Stimulated activated CD4-positive, alpha-beta T cell treated with anti-CD3 and anti-CD28 coated beads, Interleukin-2, amount 100 ng/mL, for 24 hours (primary cell): ENCODE measurements at places on chromosomes 3 and 15.

DNA sequence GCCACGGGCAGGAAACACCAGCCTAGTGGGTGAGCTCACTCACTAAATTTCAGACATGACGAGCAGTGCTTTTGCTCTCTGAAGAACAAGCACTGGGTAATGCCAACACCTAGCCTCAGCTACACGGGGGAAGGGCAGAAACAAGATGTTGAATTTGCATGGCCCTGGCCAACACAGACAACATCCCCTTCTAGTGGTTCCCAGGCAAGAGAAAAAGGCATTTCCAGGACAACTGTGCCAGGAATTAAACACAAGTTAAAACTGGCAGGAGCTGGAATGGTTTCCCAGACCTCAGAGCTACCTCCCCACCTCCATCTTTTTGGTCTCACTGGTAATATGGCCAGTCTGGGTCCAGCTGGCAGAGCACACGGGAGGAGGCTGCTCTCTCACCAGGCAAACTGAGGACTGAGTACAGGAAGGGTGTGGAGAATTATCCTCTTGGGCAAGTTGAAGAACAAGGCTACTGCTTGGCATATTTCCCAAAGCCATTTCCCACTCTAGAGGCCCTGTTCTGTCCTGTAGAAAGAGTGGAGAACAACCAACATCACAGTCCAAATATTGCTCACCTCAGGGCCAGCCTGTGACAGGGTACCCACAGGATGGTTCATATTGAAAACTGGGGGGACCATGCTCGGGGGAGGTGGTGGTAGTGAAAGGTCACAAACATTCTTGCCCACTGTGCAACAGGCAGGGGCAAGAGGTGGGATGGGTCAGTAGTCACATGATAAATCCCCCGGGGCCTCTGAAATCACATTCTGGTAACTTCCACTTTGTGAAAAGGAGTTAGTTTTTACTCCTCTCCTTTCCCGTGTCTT is 26.5 kb downstream of the TSPAN3 start:
- no peak for DNase-seq

DNA sequence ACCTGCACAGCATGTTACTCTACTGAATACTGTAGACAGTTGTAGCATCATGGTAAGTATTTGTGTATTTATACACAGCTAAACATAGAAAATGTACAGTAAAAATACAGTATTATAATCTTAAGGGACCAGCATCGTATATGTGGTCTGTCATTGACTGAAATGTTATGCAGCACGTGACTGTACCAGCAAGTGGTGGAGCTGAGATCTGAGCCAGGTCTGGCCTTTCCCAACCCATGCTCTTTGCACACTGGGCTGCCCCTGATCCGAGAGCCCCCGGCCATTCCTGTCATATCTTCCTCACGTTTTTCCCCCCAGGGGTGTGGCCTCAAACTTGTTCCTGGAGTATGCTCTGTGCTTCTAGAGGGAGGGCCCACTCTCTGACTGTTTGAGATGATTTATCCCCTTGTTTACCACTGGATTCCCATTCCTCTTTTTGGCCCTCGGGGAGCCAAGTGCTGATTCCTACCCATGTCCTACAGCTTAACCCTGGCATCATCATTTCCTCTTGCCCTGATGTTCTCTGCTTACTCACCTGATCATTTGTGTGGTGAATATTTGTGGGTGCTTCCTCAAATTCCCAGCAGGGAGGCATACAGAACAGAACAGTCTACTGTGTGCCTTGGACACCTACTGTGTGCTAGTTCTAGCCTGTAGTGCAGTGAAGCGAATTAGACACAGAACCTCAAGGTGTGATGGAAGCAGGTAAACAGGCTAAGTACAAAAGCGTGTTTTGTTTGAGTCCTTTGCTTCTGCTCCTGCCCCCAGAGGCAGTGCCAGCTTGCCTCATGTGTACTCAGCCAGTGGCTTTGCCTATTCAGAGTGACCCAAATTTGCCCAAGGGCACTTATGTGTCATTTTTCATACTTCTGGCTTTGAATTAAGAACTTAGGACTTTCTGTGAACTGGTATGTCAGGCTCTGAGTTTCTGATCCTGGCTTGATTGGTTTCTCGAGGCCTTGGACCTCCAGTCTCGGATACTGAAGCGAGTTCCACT is 21.0 kb downstream of the CSRNP1 start:
- no peak for DNase-seq

- DNase-seq: no peak
Observed at GRCh38 chr15:61253186-61253585, 24.1 kb upstream of the RORA start.

DNA sequence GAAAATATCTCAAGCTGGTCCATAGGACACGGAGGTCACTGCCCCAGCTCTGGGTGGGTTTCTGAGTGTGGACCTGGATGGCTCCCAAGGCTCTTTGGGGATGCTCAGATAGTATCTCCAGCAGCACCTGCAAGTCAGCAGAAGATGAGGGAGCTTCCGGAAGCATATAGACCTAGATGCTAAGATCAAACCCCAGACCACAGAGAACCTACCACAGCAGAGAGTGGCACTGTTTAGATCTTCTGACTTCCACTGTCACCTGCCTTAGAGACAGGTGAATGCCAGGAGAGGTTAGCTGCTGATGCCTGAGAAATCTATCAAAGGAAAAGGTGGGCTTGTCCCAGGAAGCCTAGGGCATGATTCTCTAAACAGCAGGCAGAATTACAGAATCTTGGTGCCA is 105.7 kb upstream of the TRPM1 start:
- no peak for DNase-seq

DNA sequence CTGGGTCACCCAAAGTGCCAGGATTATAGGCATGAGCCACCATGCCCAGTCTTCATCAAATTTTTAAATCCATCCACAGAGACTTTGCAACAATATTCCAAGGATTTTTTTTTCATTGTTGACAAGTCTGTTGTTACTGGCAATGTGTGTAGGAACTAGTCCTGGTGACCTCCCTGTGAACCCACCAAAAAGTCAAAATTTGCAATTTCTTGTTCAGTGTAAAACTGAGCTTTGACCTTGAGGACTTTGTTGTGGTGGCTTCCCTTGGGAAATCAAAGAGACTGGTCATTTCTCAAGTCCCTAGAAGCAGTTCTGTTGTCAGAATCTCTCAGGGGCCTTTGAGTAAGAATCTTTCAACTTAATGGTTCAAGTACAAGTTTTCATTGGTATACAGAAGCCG is 36.9 kb upstream of the COL8A1 start:
- no peak for DNase-seq
